Activated CD4-positive, alpha-beta T cell treated with anti-CD3 and anti-CD28 coated beads, Interleukin-2, amount 50 U/mL, for 48 hours (primary cell): ENCODE measurements at places on chromosomes 13 and 19.
A peak's percentile ranks its signal among the peaks of the same experiment; 100 is the strongest.

DNA sequence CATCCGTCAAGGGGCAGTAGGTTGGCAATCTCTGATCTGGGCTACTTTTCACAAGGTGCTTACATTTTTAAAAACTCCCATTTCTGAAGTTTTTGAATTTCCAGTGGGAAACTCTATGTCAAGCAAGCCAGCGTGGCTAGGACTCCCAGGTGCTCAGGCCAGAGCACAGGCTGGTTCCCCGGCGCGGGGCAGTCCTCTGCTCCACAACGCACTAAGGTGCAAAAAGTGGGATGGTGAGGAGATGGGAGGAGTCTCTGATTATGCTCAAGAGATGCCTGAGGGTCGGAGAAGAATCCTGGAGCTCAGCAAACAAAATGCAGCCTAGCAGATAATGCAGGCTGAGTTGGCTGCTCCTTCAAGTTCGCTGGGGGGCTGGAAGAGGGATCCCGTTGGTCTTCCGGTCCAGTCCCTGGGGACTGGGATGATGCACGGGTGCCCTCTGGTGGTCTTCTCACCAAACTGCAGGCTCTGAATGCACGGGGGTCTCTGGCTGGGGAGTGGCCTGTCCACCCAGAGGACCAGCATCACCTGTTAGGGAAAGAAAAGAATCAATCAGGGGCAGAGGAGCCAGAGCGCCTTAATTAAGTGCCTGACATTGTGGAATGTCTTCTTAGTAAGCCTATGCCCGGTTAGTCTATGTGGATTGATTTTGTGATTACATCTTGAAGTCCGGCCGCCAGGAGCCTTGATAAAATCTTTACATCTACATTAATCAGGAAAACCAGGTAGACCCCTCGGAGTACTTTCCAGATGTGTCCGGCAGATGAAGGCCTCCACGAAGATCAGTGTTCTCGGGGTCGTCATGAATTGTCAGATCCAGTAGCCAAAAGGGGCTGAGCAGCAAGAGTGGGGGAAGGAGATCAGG lies 244.4 kb upstream of the MAB21L1 start:
- DNase-seq = peak; percentile 43

DNA sequence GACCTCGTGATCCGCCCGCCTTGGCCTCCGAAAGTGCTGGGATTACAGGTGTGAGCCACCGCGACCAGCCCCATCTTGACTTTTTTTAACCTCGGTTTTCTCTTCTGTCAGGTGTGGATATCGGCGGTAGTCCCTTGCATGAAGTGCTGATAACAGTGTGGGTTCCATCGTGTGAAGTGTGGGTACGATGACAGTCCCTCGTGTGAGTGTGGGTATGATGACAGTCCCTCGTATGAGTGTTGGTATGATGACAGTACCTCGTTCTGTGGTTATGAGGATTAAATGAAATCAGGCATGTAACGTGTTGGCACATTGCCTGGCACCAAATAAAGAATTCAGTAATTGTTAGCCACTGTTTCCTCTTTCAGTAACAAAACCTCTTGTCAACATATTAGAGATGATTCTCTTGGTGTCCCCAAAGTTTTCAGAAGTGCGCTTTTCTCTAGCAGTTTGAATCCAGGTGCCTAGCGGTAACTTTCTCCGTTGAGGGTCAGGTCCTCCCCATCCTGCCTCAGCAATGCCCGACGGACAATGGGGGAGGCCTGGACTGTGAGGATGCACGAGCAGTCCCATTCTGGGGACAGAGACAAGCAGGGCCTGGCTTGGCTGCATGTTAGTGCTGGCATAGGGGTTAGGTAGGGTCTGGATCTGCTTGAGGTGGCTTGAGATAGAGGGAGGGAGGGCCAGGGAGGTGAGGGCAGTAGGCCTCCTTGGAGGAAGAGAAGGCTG lies 15.3 kb downstream of the GATAD2A start:
- DNase-seq = peak; percentile 42

DNA sequence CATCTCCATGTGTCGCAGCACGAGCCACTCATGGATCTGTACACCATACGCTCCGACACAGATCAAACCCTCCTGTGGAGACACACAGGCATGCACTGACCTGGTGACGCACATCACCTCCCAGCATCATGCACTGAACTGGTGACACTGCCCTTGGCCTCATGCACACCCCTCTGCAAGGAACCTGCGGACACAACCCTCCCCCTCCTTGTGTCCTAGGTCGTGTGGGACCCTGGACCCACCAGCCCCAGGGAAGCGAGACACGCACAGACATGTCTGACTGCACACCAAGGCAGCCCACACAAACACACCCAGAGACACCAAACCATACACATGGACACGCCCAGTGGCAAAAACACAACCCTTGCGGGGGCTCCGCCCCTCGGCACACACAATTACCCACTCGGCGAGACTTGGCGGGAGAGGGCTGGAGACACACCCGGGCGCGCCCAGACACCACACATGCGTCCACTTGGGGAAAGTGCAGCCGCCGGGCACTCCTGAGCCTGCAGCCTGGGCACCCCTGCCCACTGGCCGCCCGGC lies 2.0 kb upstream of the KCNN4 start:
- DNase-seq = peak; percentile 20

- DNase-seq = no peak
Observed at GRCh38 chr13:31765138-31765785, 25.9 kb downstream of the RXFP2 start.

GRCh38 chr13:72104656-72105180 lies 237.7 kb upstream of the DACH1 start:
- no peak for DNase-seq

DNA sequence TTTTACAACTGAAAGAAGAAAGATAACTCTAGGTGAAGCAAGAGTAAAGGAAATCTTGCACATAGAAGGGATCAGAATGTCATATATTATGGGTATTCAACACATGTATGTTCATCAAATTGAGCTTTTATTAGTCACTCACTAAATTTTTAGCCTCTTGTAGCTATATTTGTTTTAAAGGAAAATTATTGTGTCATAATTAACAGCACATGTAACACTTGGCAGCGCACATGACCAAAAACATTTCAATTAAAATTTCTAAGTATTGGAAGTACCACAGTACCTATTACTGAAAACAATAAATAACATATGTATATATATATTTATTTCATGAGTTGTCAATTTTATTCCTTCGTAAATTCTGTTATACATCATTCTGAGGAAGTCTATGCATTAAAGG lies 2800.4 kb downstream of the PCDH9 start:
- no peak for DNase-seq

GRCh38 chr19:42091742-42092141 lies 15.8 kb downstream of the ZNF574 start:
- no peak for DNase-seq

- DNase-seq = peak; percentile 74
Observed at GRCh38 chr19:39502640-39503417, 4.1 kb downstream of the DLL3 start.

GRCh38 chr19:29836409-29836825 lies 24.6 kb downstream of the CCNE1 start:
- DNase-seq = peak; percentile 67

DNA sequence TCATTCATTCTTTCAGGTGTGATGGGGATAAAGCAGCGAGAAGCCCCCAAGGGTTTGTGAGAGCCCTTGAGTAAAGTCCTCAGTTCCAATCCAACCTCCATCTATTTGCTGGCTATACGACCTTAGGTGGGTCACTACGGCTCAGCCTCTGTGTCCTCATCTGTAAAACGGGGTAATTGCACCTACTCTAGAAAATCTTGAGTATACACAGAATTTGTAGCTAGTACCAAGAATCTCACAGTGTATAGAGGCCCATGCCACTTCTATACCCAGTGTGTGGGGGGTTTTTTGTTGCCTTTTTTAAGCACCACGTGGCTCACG lies 406 bp upstream of the DNMT1 start:
- no peak for DNase-seq

GRCh38 chr19:35346193-35347052 lies 1.3 kb upstream of the FFAR1 start:
- peak; percentile 71 for DNase-seq
